ENCODE measurements at places on chromosomes 12 and 14. TPM values are rescaled to one million over a fixed set of nuclear protein-coding genes. Genes with fewer than 3 reads are reported as not detected.

- peaks cover 3% of the 10 kb centered on the region for H3K27me3 ChIP-seq
- H3K36me3 ChIP-seq: no peaks in the 10 kb centered on the region
These were observed 54.9 kb downstream of the SMUG1 start for GRCh38 chr12:54133772-54134375.

PLEKHH1 gene
- 2.9 TPM for total RNA-seq

- H3K36me3 ChIP-seq: no peaks in the 10 kb centered on the region
- no peak overlapping the region for H3K27ac ChIP-seq
These were observed 359.6 kb downstream of the BMP4 start for GRCh38 chr14:53596853-53597525.

C14orf39 gene
- total RNA-seq: 1.1 TPM

All from lung (tissue), 17 donors.